ENCODE measurements at places on chromosomes 5 and 9. TPM values are rescaled to one million over a fixed set of nuclear protein-coding genes. Genes with fewer than 3 reads are reported as not detected.

The TSLP gene
- total RNA-seq = 0.03 TPM

The CCL27 gene
- total RNA-seq = not detected

The NRARP gene
- total RNA-seq = 3.5 TPM

DNA sequence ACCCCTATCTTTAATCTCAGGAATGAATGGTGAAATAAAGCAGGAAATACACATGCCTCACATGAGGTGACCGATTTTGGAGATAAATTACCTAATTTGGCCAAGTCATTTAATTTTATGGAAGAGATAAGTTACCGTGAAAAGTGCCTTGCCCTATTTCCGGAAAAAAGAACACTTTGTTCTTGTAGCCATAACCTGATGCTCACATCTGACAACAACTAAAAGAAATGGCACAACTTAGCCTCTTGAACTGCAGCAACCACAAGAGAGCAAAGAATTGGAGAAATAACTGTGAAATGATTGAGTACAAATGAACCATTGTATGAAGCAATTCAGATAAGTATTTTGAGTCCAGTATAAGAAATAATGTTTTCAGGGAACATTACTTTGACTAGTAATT lies 628.1 kb upstream of the TYRP1 start:
- DNase-seq = no peak

DNA sequence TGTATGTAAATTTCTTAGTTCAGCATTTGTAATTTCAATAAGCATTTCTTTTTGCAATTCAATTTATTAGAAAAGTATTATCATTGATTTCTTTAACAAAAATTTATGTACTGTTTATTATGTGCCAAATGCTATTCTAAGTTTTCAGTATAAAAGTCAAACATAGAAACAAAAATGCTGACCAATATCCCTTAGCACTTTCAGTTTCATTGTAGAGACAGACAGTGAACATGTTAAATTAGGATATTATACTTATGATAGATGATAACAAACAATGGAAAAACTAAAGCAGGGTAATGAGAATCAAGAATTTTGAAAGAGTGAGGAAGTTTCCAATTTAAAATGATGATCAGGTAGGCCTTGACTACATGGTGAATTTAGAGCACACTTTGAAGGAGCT lies 1106.0 kb downstream of the TAF11L14 start:
- DNase-seq = no peak

DNA sequence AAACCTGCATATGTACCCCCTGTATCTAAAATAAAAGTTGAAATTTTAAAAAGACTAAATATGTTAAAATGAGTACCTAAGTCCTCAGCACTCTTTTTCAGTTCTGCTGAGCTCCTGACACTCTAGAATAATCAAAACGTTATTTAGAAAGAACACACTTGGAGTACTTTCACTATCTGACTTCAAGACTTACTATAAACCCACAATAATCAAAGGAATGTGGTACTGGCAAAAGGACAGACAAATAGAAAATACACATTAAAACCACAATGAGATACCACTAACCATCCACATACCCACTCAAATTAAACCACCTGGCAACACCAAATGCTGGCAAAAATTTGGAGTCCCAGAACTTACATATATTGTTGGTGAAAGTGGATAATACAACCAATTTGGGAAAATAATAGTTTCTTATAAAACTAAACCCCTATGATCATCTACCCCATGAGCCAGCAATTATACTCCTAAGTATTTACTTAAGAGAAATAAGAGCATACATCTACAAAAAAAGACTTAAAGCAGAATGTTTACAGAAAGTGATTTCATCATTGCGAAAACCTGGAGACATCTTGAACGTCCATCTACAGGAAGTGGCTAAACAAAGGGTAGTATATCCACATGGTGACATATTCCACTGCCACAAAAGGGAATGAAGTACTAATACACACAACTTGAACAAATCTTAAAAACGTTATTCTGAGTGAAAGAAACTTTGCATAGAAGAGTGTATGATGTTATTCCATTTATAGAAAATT lies 12.8 kb upstream of the PRSS3 start:
- peak; percentile 46 for DNase-seq

The LCN2 gene
- not detected for total RNA-seq

DNA sequence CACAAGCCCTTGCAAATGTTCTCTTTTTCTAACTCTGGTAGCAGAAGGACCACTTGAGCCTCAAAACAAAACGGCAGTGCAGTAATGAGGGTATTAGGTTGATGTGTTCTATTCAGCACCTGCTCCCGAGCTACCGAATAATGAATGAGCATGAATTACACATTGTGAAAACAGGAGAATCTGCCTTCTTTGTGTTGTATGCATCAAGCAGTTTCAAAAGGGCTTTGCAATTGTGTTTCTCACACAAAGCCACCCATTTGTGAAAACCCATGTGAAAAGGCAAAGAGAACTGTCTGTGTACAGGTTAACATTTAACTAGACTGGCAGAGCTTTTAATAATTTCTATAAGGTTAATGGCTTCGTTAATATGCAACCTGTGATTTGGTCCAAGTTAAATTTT lies 97.8 kb downstream of the STK32A start:
- DNase-seq = no peak

DNA sequence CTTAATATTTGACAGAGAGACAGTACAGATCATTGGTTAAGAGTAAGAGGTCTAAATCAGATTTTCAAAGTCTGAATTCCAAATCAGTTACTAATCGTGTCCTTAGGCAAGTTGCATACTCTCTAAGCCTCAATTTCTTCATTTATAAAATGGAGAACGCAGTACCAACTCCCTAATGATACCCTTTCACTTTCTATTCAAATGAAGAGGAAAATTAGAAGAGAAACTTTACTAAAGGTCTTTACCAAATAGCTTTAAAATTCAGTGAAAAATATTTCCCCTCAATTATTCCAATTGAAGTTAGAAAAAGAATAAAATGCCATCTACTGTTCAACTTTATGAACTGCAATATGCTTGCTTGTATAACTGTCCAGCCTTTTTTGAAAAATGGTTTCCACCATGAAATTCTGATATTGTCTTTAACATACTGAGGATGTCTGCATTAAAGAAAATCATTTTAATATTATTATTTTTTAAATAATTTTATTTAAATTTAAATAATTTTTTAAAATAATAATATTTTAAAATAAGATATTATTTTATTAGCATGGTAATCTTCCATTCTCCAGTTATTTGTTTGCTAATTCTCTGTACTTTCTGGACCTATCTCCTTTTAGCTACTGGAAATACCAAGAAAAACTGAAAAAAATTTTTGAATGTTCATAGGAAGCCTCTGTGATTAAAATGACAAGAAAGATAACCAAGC lies 36.0 kb downstream of the POC5 start:
- no peak for DNase-seq

DNA sequence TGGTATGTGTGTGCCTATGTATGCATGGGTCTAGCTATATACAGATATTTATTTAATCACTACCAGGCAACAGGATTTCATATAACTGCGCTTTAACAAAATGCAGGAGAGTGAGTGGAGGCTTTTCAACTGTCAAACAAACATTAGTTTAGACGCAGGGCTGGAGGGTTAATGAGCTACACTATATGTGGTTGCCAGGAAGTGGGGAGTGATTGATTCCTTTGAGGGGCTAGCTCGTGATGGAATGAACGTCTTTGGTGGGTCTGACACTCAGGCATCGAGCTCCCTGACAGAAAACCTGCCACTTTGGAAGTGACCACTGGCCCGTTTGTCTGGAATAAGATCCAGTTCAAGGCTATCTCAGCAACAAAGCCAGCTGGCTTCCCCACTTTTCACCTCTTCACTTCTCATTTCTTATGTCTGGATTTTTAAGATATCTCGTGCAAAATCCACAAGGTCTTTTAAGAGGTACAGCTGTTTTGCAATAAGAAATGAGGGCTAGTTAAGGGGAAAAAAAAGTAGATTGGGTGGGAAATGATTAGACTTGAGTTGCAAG lies 78.0 kb downstream of the CFAP77 start:
- no peak for DNase-seq

The MLANA gene
- not detected for total RNA-seq

DNA sequence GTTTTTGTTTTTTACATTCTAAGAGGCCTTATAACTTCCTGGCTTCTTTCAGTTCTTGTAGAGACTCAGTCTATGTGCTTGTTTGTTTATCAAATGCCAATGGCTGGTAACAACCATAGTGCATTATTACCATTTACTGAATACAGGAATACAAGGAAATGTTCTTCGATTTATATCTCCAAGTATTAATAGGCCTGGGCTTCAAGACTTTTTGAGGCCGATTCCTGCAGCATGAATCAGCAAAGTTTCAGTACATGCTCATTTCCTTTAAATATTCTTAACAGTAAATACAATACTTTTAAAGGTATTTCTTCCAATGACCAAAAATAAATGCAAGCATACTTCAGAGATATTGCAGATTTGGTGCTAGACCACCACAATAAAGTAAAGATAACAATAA lies 535.3 kb downstream of the EFNA5 start:
- DNase-seq = no peak

Data from Daoy (cell line).